HAP-1 (cell line): ENCODE measurements at places on chromosomes 3 and 15.

GRCh38 chr3:33181229-33181628, 37.4 kb downstream of the SUSD5 start:
- DNase-seq: no peak

GRCh38 chr3:178036451-178037144, 499.6 kb upstream of the KCNMB2 start:
- no peak for DNase-seq

GRCh38 chr3:134613006-134613520, 37.8 kb downstream of the KY start:
- DNase-seq: no peak

DNA sequence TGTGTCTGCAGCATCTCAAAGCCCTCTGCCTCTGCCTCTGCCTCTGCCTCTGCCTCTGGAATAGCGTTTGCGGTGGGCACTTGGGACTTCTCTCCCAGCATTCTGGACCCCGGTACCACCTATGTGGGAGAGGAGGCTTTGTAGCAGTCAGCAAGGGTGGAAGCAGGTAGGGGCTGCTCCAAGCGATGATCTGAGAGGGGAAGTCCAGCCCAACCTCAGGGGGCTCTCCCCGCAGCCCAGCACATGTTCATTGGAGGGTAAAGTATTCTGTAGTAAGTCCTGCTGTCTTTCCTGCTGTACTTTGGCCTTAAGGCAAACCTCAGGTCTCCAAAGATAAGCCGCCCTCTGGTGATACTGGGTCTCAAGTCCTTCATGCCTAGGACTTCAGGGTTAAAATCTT, 68.6 kb downstream of the FAM174B start:
- DNase-seq: no peak

GRCh38 chr15:35522061-35522460, 23.9 kb downstream of the DPH6 start:
- peak; percentile 43 for DNase-seq

DNA sequence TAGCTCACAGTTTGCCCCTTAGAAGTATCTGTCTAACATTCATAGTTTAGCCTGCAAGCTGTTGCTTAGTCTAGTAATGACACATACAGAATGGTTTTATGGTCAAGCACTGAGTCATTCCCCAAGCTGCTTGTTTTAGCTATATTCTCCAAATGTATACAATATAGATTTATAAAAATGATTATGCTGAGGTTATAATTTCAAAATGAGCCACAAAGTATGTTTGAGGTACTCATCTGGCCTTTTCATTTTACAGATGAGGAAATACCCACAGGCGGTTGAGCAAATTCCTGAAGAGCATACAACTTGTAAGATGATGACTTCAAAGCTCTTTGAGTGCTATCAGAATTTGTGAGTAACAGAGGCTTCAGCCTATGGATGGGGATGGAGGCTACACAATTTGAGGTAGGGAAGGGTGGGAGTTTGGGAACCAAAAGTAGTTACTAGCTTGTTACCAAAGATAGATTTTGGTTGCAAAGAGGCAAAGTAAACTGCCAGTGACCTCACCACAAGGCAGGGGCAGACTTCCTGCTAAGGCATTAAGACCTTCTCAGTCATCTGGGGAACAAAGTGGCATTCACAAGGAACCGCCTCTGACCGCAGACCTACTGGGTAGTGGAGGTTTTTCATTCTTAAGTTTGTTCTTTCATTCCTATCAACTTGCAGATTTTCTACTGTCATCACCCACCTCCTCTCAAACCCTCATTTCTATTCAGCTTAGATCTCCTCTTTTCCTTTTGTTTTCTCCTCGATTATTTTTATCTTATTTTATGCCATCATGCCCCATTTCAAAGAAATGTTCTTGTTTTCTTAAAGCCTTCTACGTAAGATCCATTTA, 257.2 kb upstream of the NECTIN3 start:
- no peak for DNase-seq

GRCh38 chr3:115099986-115100571, 47.0 kb downstream of the ZBTB20 start:
- no peak for DNase-seq

DNA sequence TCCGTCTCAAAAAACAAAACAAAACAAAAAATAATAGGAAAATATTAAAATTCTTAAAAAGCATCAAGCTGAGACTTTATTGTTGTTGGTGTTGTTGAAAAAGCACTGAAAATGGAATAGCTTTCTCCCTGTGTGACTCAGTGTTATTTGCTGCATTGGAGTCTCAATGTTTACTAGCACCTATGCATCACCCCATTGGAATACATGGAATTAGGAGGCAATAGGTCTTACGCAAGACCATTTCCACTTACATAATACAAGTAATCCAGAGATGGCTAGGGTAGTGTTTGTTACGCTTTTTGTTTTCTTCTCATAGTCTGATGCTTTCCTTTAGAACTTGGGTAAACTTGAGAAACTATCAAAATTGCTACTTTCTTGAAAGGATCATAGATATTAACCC, 15.2 kb downstream of the GXYLT2 start:
- no peak for DNase-seq

GRCh38 chr15:65724464-65725215, 67.5 kb downstream of the DENND4A start:
- no peak for DNase-seq

DNA sequence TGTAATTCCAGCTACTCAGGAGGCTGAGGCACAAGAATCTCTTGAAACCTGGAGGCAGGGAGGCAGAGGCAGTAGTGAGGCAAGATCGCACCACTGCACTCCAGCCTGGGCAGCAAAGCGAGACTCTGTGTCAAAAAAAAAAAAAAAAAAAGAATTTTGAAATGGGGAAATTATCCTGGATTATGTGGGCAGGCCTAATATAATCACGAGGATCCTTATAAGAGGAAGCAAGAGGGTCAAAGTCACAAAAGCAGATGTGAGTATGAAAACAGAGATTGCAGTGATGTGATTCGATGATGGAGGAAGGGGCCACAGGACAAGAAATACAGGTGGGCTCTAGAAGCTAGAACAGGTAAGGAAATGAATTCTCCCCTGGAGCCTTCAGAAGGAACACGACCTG, 159.6 kb downstream of the LEKR1 start:
- no peak for DNase-seq

GRCh38 chr15:41102854-41103253, 13.2 kb downstream of the INO80 start:
- no peak for DNase-seq

- no peak for DNase-seq
Observed at GRCh38 chr15:23797747-23798446, 110.8 kb upstream of the NDN start.

DNA sequence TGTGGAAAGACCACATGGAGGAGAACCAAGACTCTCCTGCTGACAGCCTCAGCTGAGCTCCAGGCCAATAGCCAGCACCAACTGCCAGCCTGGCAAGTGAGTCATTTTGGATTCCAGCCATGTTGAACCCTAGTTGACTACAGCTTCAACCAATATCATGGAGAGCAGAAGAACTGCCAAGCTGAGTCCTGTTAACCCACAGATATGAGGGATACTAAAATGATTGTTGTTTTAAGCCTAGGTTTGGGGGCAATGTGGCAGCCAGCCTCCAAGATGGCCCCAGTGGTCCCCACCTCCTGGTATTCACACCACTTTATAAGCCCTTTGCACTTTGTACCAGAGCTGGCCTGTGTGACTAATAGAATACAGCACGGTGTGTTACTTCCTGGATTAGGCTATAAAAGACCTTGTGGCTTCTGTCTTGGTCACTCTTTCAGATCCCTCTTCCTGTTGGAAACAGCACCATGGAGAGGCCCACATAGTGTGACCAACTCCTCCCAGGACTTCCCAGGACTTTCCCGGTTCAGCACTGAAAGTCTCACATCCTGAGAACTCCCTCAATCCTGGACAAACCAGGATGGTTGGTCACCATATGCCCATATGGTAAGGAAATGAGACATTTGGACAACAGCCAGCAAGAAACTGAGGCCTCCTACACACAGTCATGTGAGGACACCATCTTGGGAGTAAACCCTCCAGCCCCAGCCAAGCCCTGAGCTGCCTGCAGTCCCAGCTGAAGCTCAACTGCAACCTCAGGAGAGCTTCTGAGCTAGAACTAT, 32.4 kb upstream of the CDV3 start:
- no peak for DNase-seq

DNA sequence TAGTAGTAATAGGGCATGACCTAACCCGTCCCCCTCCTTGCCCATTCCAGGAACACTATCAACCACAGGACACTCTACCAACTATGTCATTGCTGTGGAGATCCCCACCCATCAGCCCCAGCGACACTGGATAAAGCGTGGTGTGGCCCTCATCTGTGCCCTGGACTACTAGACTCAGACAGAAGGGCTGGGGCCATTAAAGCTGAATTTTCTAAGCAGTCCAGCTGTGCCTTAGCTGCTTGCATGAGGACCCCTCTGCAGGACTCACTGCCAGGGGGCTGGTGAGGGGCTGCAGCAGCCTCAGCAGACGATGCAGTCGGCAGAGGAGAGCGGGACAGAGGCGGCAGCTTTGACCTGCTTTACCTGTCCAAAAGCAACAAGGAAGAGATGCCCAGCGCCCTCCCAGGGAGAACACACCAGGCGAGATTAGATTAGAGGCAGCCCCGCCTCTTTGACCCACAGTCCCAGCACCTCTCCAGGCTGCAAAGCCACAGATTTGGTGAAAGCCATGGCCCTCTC, 44.6 kb downstream of the SEMA3G start:
- no peak for DNase-seq

GRCh38 chr3:167913219-167913835, 177.8 kb downstream of the SERPINI1 start:
- DNase-seq: no peak

DNA sequence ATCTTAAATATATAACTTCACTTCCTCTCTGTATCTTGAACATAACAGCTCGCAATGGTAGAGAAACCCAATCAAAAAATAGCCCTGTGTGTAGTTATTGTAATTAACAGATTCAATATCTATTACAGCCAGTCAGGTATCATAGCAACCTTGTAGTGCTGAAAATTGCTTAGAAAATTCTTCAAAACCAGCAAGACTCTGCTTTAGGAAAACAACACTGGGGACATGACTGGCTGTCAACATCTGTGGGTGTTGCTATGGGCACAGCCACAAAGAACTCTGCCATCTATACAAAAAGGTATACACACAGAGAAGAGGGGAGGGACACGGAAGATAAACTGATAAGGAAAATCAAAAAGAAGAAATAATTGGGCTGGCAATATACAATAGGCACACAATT, 101.2 kb downstream of the WDR72 start:
- DNase-seq: no peak

DNA sequence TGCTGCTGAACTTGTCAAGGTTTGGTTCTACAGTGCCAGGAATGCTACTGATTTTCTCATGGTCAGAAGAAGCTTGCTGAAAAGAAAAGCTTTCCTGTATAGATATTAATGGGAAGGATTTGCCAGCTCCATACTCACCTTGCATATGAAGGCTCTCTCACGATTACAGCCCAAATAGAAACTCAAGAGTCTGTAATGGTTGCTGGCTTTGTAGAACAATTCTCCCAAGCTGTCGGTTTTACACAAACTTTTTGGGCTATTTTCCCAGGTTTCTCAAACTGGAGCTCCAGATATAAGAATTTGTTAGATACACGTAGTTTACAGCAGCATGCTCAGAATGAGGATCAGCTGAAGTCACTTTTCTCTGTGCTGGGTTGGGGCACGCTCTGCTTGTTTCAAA, 30.1 kb upstream of the LRRC3B start:
- no peak for DNase-seq

DNA sequence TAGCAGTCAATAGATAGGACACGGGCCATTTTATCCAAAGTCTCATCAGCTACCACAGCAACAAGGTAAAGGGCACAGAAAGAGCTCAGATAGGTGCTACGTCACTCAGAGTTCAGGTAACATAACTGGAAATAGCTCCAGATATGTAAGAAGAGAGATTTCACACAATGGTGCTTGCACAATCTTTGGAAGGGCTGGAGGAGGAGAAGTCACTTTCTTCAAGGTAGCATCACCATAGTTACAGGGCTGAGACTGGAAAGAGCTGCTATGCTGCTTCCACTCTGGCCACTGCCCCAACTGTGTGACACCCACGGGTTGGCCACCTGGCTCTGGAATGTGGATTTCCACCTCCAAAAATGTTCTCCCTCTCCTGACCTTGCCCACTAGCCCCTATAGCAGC, 448.8 kb upstream of the THBS1 start:
- DNase-seq: no peak

- DNase-seq: no peak
Observed at GRCh38 chr3:192825657-192826200, 91.9 kb downstream of the MB21D2 start.

DNA sequence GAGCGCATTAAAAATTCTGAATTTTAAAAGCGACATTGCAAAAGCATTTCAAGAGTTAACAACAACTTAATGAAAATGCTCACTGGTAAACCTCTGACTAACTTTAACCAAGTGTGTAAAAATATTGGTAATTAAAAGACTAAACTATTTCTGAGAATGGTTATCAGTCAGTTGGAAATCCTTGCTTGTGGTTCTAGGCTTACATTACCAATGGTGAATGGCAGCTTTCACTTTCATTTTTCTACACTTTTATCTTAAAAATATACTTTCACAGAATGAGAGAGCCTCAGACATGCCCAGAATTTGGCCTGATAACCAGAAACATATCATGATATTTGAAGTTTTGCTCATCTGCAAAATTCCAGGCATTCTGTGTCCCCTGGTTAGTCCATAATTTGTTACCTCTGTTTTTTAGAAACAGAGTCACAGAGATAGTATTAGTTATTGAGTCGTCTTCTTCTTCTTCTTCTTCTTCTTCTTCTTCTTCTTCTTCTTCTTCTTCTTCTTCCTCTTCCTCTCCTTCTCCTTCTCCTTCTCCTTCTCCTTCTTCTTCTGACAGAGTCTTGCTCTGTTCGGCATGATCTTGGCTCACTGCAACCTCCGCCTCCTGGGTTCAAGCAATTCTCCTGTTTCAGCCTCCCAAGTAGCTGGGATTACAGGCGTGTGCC, 5.5 kb upstream of the RNF111 start:
- DNase-seq: no peak

DNA sequence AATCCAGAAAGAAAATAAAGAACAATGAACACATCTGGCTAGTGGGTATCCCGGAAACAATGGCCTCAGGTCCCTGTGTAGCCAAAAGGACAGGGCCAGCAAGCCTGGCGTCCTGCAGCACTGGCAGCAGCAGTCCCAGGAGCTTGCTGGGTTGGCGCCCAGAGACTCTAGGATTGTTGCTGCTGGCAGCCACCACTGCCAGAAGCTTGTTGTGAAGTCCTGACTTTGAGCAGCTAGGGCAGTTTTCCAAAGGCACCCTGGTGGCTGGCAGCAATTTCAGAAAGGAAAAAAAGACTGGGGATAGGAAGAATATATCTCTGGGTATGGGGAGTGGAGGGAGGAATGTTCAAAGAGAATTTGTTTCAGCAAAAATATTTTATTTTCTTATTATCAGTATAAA, 11.3 kb downstream of the SHQ1 start:
- no peak for DNase-seq

- no peak for DNase-seq
Observed at GRCh38 chr3:29453284-29454001, 172.6 kb downstream of the RBMS3 start.

DNA sequence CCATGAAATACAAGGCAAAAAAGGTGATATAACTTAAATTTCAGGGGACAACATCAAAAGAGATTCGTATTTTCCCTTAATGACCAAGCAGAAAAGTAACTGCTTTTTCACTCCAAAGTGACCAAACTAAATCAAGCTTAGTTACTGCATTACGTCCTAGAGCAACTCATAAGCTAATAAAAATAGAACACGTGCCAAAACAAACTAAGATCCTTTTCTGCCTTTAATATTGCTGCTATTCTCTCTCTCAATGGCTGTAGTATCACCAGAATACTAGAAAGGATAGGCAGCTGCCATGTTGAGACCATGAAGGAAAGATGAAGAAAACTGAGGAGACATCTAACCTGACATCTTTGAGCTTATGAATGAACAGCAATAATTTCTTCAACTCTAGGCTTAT, 43.3 kb downstream of the UBXN7 start:
- DNase-seq: no peak

GRCh38 chr3:130490241-130490640, 26.7 kb upstream of the COL6A6 start:
- DNase-seq: no peak
